IMR-90 (cell line): ENCODE measurements at places on chromosomes 6 and 20.

DNA sequence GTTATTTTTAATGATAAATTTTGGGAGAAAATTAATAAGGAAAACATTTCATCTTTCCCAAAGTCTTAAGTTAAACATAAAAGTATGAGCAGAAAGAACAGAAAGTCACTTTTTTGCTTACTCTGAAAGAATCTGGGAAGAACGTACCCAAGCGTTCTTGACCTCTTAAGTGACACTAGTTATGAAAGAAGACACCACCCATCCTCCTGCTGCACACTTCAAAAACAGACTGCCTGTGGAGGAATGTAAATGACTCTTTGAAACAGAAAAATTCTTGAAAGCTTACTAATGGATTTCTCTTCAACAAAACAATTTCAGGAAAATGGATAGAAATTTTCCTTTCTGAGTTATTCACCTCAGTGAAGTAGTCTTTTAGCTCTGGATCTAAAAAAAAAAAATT, 227.7 kb downstream of the MEI4 start:
- no peak for DNase-seq

DNA sequence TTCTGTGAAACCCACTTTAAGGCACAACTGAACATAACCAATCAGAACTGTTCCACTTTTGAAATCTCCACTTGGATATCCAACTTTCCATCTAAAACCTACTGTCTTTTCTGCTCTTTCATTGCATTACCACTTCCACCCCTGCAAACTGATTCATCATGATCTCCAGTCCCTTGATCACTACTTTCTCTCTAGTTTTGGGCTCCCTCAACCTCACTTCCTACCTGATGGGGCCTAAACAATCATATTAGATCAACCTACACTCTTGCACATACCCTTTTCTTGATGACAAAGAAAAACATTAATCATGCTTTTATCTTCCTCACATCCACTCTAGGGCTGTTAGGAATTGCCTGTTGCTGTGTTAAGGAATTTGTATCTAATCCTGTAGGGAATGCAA, 137.6 kb downstream of the PDSS2 start:
- DNase-seq = no peak

- DNase-seq = no peak
Measured at GRCh38 chr6:150666071-150666470, 66.4 kb downstream of the PLEKHG1 start.

DNA sequence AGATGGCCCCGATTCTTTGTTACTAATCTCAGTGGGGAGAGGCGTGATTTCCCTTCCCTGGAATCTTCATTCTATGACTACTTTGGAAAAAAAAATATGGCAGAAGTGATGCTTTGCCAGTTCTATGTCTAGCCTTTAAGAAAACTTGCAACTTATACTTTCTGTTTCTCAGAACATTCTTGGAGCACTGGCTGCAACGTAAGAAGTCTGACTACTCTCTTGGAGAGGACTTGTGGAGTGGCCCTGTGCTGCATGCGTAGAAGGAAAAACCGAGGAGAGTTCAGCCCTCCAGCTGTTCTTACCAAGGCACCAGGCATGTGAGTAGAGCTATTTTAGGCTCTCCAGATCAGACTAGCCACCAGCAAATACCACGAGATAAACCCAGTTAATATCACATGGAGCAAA, 77.6 kb upstream of the STXBP5 start:
- DNase-seq = no peak

DNA sequence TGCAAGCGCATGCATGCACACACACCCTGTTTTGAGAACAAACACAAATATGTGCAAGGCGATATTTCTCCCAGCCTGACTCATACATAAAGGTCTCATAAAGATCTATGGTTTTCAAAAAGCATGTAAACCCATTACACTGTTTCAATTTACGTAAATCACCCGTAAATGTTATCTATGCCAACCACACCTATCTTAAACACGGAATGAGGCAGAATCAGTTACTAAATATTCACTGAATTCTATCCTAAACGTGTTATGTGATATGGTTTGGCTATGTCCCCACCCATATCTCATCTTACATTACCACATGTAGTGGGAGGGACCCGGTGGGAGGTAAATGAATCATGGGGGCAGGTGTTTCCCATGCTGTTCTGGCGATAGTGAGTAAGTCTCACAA, 621.6 kb downstream of the KIF16B start:
- no peak for DNase-seq
